ENCODE measurements at places on chromosomes 16 and 17.

DNA sequence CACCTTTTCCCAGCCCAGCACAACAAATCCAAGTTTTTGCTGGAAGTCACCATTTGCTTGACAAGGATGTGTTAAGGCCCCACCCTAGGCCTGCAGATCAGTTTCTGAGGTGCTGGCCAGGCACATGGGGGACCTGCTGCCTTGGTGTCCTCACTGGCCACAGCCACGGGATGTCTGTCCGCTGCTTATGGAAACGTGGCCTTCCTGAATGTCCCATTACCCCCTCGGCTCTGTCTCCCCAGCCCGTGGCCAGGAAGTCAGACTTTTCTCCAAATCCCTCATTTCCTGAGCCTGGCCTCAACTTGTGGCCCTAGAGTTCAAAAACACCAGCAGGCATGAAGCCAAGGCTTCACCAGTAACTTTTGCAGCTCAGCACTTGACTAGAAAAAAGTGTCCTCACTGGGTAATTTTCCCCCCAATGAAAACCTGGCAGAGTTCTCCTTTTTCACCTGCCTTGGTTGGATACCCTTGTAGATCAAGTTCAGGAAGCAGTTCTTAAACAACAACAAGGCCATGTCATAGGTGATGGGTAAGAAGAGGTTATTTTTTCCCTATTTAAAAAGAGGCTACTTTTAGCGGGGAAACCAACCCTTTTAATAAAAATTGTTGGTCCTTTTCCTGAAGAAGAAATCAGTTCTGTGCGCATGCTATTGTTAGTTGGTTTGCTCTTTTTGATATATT lies 80.8 kb downstream of the SOCS1 start:
- DNase-seq = no peak

DNA sequence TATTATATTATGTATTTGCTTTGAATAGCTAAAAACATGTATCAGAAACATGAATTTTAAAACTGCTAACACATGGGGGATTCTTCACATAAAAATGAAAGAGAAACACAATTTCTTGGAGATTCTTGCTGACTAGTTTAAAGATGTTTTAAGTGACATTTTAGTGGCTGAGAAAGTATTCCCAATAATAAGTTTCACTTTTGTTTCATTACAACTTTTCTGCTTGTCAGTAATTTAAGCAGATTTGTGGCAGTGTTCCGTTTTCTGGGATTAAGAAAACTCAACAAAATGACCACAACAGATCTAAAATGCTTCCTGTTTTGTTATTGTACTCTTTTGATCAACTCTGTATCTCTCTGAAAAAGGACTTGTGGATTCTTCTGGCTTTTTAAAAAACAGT lies 75.9 kb downstream of the NLK start:
- DNase-seq = no peak

DNA sequence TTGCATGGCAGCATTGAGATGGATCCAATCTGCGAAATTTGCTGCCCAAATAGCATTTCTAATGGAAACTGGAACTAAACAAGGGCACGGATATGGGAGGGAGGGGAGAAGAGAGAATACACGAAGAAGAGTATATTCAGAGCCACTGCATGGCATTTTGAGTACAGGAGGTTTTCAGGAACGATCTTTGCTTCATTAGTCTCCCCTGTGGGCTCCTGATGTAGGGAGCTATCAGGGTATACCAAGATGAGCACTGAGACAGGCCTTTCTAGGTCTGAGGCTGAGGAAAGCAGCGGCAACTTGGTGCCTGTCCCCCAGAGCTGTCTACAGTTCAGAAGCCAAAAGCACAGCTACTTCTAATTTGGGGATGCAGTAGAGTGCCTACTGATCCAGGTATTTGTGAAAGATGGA lies 257.7 kb upstream of the PMFBP1 start:
- no peak for DNase-seq

DNA sequence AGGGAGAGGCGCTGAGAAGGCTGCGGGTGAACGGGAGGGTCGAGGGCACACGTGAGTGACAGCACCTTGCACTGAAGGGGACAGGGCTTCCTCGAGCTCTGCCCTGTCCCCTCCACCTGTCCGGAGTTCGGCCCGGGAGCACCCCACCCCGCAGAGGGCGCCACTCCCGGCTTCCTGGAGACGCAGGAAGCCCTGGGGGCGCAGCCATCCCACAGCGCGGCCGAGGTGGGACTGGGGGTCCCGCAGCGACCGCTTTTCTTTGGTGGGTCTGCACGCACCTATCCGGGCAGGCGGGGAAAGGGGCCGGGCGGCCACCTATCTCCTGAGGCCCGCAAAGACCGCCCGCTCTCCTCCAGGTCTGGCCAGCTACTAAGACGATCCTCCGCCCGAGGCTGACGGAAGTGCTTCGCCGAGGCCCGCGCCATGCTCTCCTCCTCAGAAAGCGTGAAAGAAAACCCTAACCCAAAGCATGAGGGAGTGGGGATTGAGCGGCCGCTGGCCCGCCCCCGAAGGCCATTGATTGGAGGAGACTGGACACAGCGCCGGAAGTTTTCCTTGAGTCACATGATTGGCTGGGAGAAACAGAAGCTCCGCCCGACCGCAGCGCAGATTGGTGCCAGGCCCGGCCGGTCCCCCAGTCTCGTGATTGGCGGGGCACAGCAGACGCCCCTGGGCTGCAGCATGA lies 34.4 kb downstream of the DDX19A start:
- DNase-seq = peak; percentile 94

DNA sequence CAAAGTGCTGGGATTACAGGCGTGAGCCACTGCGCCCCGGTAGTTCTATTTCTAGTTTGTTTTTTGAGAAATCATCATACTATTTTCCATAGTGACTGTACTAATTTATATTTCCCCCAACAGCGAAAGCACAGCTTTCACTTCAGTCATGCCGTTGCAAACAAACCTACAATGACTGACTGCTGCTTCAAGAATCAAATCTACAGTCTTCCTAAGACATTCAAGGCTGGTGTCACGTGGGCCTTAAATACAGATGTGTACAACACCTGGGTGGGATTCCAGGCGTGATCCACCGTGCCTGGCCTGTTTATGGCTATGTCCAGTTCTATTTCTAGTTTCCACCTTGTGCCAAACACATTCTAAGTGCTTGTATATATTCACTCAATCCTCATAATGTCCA lies 72.0 kb downstream of the ABCC6 start:
- DNase-seq = no peak

DNA sequence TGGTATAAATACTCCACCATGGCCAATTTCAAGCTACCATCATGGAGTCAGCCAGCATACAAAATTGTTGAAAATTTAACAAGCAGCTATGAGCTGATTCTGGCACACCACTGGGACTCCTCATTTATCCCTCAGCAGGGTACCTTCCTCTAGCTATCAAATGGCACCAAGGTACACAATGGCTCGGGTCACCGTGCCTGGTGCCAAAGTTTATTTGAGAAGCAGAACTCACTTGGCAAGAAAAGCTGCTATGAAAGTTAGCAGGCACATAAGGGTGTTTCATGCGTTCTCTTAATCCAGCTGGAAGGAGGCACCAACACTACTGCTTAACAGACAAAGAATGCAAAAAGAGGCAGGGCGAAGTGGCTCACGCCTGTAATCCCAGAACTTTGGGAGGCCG lies 51.6 kb downstream of the IKZF3 start:
- DNase-seq = no peak

DNA sequence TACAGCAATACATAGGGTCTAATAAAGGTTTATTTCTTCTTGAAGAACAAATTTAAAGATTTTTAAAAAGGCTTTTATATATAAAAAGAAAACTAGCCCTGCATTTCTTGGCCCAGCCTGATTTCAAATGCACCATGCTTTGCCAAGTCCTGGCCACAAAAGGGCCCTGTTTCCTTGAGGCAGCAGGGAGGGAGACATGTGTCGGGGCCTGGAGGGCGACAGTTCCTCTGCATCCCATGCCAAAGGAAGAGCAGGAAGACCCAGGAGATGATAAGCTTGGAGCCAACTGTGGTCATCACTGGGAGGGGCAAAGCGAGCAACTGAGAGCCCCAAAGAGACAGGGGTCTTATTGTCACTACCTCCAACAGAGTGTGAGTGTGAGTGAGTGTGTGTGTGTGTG lies 571.5 kb upstream of the PSMD7 start:
- DNase-seq = no peak

DNA sequence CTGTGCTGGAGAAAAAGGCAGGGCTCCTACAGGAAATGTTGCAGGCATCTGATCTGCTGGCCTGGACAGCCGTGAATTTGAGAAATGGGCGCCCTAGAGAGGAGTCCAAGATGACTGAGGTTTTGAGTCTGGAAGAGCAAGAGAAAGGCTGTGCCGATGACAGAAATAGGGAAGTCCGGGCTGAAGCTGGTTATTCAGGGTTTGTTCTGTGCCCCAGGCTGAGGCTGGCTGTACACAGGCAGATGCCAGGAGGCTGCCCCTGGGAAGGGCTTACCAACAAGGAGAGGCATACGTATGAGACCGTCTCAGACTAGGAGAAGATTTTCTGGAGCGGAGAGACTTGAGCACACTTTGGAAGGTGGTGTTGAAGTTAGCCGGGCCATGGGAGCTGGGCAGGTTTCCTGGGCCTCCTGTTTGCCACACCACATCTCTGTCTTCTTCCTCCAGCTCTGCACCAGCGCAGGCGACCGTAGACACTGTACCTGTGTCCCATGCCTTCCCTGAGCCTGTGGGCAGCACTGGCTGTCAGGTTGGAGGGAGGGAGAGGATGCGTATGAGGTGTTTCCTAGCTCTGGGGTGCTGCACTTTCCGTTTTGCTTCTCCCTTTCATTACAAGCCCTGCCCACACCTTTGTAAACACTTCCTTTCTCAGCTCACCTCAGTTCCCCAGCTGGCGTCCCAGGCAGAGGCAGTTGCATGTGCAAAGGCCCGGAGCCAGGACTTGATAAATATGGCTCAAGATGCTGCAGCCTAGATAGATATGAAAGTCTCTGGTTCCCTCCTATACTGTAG lies 80.8 kb downstream of the SPECC1 start:
- no peak for DNase-seq

GRCh38 chr17:9783050-9783449 lies 8.3 kb downstream of the DHRS7C start:
- DNase-seq = no peak

- DNase-seq = no peak
Measured at GRCh38 chr17:10182785-10183184, 15.6 kb downstream of the GAS7 start.

- DNase-seq = no peak
Measured at GRCh38 chr17:50166518-50167181, 845 bp downstream of the SGCA start.

DNA sequence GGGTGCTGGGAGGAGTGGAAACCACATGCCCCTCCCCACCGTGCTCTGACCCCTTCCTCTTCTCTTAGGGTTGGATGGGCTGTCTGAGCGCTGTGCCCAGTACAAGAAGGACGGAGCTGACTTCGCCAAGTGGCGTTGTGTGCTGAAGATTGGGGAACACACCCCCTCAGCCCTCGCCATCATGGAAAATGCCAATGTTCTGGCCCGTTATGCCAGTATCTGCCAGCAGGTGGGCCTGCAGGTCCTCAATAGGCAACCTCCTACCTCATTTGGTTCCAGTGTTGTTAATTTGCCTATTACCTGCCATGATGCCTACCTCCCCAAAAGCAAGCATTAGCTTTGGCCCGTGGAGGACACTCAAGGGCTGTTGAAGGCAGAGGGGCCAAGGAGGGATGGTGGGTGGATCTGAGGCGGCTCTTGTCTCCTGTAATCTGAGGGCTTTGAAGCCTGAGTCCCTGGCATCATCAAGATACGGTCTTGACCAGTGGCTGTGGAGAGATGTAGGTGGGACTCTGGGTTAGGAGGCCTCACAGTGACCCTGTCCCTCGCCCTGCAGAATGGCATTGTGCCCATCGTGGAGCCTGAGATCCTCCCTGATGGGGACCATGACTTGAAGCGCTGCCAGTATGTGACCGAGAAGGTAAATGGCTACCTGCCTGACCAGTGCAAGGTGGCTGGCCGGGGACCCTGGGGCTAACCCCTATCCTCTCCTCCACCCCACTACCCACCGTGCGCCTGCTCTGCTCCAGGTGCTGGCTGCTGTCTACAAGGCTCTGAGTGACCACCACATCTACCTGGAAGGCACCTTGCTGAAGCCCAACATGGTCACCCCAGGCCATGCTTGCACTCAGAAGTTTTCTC lies 3.4 kb downstream of the ALDOA start:
- peak; percentile 23 for DNase-seq

DNA sequence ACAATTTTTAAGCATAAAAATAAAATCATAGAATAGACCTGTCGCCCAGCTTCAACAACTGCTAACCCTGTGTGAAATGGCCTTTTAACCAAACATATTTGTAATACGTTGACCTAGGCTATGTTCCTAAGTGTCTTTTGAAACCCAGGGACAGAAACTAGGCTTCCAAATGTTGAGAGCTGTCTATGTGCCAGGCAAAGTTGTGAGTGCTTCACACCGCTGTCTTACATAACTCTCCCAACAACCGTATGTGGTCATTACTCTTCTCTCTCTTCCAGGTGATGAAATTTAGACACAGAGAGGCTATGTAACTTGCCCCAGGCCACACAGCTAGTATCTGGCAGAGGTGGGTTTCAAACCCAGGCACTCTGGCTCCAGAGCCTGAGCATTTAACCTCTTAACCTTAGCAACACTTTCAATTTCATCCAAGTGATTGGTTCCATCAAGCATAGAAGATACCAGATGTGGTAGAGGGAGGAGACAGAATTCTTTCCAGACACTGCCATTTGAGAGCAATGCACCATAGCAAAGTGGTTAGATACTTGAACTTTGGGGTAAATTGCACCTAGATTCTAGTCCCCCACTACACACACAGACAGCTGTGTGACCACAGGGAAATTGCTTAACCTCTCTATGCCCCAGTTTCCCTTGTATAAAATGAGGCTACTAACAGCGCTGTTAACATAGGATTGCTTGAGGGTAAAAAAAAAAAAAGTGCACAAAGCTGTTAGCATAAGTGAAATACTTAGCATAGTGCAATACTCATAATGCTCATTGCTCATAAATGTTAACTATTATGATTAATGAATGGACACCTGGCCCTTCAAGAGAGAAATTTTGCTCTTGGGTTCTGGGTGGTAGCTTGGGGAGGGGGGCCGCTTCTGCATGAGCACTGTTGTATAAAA lies 160.6 kb downstream of the IRX3 start:
- DNase-seq = no peak
